Cerebellar nuclear complex (tissue), 1 donor: ENCODE measurements at places on chromosomes 12 and 14.
A peak's percentile ranks its signal among the peaks of the same experiment; 100 is the strongest.

- no peak for DNase-seq
Observed at GRCh38 chr14:26143057-26143456, 454.8 kb downstream of the NOVA1 start.

DNA sequence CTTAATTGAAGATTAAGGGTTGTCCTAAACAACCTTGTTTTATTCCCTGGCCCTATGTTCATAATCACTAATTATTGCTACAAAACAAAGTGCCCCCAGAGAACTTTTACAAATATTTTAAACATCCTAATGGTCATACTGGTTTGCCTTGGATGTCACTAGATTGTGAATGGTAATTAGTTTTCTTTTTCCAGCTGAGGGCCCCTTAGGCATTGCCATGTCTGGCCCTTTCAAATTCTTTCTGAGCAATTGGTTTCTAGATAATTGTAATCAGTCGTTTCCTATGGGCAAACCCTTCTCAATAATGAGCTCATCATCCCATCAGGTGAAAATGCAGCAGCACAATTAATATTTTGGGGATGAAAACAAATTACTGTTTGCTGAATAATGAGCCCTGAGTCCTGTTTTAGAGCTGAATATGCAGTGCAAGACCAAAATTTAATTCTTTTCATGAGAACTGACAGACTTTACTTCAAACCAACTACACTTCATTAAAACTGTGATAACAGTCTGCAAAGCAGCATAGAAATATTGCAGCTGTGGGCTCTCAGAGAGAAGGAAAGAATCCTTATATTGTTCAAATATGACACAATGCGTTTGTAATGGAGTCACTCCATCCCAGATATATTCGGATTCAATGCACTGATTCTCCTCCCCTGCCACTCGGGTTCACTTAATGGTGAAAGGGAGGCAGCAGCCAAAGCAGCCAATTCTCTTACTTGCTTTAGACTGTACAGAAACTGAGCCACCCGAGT lies 67.7 kb upstream of the ARHGAP5 start:
- no peak for DNase-seq

GRCh38 chr14:104827177-104828055 lies 26.5 kb downstream of the ZBTB42 start:
- no peak for DNase-seq

- DNase-seq = no peak
Observed at GRCh38 chr14:71487941-71488340, 444.3 kb upstream of the RGS6 start.

DNA sequence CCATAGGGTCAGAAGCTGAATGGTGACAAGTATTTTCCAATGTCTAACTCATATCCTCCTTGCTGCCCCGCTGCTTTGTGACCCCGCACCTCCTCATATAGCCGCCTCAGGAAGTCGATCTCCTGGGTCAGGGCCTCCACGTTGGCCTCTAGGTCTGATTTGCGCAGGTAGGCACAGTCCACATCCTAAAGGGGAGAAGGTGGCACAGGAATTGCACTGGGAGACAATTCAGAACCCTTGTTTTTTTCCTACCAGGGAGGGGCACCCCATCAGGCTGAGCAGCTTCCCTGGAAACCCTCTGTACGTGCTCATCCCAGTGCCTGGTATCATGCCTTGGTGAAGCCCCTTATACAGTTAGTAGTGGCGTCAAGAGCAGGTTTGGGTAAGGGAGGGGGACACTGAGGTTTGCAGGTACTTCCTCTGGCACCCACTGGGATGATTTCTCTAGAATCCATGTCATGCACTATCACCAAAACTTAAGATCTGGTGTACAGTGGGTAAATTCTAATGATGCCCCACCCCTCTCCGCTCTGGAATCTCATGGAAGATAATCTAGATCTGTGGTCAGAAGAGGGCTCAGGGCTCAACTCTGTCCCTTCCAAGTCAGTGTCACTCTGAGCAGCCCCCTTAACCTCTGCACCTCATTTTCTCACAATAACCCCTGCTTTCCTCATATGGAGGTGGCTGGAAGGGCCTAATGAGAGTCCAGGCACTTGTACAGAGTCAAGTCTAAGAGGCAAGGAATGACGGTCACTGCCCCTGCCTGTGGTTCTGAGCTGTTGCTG lies 20.1 kb upstream of the KRT86 start:
- no peak for DNase-seq

- no peak for DNase-seq
Observed at GRCh38 chr12:20448781-20449180, 80.4 kb downstream of the PDE3A start.

DNA sequence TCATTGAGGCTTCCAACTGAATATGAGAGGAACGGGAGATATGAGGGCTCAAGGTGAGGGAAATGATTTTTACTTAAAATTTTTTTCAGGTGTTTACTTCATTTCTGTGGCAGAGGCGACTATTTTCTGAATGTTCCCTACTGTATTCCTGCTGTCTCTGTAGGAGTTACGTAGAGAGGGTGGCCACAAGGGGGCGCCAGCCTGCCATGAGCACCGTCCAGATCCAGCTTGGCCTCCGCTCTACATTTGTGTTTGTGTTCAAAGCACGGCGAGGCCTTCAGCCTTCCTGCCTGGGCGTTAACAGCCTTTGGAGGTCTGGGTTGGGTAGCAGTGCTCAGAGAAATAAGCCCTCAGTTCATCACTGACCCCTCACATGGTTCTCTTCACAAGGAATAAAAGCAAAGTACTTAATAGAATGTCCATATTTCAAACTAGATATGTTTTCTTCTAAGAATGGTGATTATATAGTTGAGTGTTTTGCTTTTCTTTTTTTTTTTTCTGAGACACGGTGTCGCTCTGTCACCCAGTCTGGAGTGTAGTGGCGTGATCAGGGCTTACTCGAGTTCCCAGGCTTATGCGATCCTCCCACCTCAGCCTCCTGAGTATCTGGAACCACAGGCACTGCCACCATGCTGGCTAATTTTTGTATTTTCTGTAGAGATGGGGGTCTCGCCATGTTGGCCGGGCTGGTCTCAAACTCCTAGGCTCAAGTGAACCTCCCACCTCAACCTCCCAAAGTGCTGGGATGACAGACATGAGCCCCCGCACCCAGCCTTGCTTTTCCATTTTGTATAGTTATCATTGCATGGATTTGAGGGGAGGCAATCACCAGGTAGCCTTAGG lies 22.3 kb downstream of the CKB start:
- peak; percentile 86 for DNase-seq

- no peak for DNase-seq
Observed at GRCh38 chr12:19546611-19547162, 107.4 kb downstream of the AEBP2 start.

DNA sequence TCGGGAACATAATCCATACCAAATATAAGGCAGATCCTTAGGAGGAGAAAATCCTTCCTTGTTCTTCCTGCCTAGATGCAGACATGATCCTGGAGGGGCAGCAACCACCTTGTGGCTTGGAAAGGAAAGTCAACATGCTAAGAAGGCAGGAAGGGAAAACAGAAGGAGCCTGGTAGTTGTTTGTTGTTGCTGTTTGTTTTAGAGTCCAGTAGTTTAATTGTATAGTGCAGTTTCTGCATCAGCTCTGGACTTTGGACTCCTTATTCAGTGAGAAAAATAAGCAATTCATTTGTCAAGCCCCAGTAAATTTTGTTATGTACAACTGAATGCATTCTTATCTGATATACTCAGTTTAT lies 45.7 kb upstream of the APPL2 start:
- DNase-seq = no peak

DNA sequence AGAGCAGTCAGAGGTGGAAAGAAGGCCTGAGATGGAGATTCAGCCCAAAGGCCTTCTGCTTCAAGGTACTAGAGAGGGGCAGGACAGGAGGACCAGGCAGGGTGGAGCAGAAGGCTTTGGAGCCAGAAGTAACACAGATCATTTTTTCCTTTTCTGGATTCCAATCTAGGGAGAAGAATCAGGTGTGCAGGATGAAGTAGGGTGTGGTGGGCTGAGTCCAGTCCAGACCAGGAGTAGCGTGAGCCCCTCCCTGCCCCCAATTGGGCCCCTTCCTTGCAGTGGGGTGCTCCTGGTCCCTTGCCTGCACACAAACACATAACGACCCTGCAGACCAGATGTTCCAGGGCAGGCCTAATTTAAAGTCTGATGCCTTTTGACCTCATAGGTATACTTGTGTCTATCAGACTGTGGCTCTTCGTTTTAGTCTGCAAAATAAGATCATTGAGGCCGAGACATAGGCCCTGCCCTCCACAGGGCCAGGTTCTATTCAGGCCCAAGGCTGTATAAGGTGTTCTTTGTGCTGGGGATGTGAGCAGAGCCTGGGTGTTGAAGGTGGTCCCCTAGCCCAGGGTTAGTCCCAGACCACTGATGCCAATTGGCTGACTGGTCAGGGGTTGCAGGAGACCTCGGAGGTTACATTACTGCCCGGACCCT lies 1.0 kb upstream of the NYNRIN start:
- DNase-seq = no peak

DNA sequence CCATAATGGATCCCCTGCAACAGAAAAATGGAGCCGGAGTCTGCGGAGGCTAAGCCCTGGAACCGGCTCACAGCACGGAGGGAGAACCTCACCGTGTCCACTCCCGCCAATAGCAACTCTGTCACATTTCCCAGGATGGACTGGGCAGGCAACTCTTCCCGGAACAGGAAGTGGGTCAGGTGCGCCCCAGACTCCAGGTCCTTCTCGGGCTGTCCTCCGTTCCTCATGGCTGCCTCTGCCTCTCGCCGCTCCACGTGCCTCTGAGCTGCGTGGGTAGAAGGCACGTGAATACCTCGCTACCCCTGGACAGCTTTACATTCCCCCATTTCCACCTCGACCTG lies 2.2 kb downstream of the CYP27B1 start:
- no peak for DNase-seq

DNA sequence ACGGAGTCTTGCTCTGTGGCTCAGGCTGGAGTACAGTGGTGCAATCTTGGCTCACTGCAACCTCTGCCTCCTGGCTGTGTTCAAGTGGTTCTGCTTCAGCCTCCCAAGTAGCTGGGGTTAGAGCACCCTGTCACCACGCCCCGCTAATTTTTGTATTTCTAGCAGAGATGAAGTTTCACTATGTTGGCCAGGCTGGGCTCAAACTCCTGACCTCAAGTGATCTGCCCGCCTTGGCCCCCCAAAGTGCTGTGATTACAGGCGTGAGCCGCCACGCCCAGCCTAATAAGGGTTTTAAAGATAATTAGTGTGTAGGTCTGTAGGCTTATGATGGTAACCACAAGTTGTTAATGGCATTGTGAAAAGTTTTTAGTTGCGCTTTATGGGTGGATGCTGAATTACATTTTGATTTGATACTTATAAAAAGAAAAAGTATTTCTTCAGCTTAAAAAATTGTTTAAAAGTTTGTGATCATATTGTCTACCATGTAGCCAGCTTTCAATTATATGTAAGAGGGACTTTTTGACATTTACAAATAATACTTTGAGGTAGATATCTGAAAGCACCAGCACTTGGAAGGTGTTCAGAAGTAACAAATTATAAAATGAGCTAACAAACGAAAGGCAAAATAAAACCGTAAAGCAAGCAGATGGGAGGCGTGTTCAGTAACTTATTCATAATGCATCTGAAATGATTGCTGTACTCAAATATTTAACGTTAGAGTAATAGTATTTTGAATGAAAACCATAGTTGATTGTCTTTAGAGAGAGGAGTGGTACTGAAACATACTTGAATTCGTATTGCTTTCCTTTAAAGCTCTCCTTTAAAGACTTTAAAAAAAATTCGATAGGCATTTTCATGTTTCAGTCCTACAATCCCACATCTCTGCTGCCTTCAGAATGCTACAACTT lies 37.1 kb downstream of the MDM2 start:
- DNase-seq = no peak

GRCh38 chr12:25187781-25188180 lies 7.2 kb downstream of the DNAI7 start:
- no peak for DNase-seq

- DNase-seq = no peak
Observed at GRCh38 chr12:58176296-58176869, 235.0 kb downstream of the ATP23 start.

GRCh38 chr12:7403466-7403865 lies 40.5 kb downstream of the CD163L1 start:
- DNase-seq = no peak

DNA sequence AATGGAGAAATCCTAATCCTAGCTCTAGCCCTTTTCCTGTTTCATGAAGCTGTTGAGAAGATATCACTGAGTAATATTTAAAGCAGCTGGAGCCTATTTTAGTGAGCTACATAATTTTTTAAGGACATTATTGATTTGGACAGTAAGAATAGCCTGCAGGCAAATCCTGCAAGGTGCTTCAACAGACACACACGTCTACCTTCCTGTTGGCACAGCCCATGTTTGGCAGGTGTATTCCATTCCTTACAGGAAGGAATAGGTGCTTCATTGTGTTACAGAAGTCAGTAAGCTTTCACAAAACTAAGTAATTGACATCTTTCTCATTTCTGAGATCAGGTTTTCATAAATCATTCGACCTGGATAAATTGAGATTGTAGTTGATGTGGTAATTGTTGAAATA lies 50.6 kb downstream of the FOXA1 start:
- no peak for DNase-seq

DNA sequence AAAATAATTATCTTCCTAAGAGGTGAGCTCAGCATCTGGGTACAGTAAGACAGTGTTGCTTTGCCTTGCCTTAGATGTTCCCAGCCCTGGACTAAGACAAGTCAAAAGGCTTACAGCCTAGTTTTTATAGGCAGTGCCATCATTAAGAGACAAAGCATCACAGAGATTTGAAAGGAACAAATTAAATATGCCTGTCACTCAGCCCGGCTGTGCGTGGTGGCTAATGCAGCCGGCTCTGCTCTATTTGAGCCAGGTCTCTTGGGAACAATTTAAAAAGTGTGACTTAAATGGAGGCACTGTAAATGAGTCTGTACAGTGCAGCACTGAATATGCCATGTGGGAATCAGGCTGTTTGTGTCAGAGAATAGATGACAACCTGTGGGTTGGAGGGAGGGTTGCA lies 1687.4 kb upstream of the FLRT2 start:
- DNase-seq = no peak

GRCh38 chr14:87971010-87971409 lies 22.0 kb downstream of the GALC start:
- no peak for DNase-seq
